Kidney glomerular epithelial cell (primary cell): ENCODE measurements at places on chromosomes 1 and 21.

GRCh38 chr1:39490596-39491145, 765 bp upstream of the BMP8A start:
- no peak for DNase-seq

GRCh38 chr21:37060296-37060695, 12.6 kb downstream of the PIGP start:
- peak; percentile 75 for DNase-seq

DNA sequence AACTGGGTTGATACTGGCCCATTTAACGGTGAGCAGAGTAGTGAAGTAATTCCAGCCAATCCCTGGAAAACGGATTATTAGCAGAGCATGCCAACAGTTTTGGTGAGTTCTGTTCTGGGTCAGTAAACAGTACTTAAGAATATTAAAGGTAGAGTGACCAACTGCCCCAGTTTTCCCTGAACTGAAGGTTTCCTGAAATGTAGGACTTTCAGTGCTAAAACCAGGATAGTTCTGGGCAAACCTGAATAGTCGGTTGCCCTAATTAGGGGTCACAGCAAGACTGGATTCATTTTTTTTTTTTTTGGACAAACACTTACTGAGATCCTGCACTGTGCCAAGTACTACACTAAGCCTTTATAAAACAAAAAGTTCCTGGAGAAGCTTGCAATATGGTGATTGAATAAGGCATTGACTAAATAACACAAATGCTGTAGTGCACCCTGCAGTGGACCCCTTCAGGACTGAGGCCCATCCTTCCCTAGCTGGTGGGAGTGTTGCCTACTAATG, 75.9 kb downstream of the KCNK1 start:
- DNase-seq: no peak

DNA sequence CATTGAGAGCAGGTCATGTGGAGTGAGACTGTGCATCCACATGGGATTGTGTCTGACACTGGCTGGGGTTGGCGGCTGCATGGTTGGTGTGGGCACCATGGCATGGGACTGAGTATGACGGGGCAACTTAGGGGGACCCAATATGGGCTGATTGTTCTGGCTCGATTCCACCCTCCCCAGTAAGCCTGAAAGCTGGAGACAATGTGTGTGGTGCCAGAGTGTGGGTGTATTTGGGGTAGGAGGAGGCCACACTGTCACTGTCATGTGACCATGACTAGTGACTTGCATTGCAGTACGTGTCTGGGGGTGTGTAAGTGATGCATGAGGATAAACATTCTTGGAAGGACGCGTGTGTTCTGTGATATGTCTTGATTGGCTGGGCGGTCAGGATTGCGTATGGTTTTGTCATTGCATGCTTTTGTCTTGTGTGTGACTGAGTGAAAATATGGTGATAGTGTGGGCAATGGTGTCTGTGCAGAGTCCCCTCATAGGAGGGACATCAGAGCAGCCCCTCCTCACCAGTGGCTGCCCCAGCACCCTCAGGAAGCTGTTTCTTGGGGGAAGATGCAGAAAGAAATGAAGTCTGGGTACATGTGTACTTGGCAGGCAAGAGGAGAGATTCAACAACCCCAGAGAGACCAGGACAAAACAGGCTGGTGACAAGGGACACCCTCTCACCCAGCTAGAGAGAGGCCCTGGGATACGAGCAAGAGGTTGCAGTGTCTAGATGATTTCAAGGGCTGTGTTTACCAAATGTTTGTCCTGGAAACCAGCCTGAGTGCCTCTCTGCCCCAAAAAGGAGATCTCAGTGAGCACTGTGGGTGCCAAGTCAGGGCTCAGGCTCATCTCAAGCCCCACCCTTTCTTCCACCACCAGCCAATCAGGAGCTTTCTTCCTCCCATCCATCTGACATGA, 36.3 kb downstream of the SDC3 start:
- no peak for DNase-seq
